NCI-H1048 (cell line): ENCODE measurements at places on chromosomes 11 and 22.

- no peak for DNase-seq
These were observed 5.4 kb downstream of the FREY1 start for GRCh38 chr11:45901626-45902025.

DNA sequence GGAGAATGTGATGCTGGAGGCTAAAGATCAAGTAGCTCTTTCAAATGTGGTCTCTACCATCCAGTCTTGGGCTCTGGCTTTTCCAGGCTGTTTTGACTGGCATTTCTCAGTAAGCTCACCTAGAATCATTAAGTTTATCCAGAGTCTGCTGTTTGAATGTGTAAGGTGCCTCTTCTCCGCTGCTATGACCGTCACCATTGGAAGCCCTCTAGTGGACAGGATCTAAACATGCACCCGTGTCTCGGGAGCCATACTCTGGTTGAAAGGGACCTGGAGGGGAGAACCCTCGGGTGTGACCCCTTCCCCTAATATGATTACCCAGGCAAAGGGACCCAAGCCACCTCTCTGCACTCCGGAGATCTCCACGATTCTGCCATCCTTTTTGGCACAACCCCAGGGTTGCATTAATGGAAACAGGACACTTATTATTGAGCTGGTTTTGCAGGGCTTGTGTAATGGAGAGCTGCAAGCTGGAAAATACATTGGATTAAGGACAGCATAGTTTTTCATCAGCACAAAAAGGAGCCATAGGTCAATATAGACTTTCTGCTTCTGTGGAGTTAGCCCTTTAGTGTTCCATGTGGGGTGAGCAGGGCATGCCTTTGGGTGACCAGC, 191.0 kb upstream of the LARGE1 start:
- DNase-seq: no peak

DNA sequence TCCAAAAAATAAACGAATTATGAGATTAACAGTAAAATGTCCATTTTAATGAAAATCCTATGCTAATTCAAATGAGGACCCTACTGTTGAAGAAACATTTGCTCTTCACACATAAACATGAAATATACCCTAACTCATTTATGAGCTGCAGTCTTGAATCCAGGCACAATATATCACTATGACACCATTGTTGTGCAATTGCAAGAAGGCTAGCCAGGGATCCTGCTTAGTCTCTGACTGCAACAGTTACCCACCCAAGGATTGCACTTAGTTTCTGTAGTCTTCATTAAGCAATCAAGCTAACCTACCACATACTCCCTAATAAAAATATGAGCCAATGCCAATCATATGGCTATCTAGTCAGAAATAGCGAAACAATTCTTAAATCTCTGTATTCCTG, 981.0 kb upstream of the FAT3 start:
- DNase-seq: no peak

DNA sequence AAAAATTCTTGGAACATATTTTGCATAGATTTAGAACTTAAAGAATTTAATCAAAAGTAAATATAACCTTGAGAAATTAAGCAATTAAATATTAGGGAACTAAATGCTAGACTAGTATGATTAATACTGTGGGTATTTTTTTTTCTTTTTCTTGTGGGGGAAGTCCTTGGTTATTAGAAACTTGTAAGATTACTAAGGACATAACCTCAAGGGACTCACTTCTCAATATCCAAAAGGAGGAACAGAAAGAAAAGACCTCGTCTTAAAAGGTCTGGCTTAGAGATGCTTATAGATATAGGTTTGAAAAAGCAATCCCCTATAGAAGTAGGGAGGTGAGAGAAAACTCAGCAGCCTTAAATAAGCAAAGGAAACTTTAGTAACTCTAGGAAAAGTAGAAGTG, 368.5 kb downstream of the INSC start:
- no peak for DNase-seq

DNA sequence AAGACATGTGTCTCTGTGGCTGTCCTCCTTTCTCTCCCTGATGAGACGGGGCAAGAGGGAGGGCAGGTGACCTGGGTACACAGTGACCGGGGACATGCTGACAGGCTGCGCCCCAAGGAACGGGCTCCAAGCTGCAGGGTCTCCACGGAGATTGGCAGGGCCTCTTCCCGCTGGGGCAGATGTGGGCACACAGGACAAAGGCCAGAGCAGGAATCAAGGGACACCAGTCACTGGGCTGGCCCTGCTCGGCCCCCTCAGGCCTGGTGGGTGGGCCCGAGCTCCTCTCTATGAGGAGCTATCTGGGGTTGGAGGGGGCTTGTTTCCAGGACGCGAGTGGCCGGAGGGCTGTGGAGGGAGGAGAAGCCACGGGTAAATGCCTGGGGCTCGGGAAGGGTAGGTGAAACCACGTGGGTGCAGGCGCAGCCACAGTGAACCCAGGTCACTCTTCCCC, 11.2 kb downstream of the PNPLA5 start:
- DNase-seq: no peak

DNA sequence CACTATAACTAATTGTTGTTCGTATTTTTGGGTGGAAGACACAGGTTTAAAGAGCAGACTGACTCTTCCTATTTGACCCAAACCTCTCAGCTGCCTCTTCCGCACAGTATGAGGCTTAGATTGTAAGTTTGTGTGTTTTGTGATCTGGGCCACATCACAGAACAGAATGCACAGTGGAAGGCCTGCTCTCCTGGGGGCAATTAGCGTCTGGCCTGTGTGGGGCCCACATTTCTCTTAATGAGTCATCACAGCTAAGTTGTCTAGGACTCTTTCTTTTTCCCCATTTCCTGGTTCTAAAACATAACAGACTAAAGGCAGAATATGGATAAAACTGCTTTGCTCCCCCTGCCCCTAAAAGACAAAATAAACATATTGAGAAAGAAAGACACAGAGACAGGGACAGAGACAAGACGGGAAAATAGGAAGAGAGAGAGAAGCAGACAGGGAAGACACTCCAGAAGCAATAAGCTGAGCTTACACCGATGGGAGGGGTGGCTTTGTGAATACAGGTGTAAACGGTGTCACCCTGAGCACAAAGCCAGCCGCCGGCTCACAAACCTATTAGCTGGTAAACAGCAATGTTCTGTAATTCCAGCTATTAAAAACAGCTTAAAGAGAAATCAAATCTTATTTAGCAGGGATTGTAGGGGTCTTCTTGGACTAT, 127.4 kb upstream of the OPCML start:
- no peak for DNase-seq

GRCh38 chr11:106988151-106989077, 29.9 kb downstream of the GUCY1A2 start:
- DNase-seq: no peak

- DNase-seq: no peak
These were observed 70.6 kb downstream of the CTSC start for GRCh38 chr11:88266919-88267318.

DNA sequence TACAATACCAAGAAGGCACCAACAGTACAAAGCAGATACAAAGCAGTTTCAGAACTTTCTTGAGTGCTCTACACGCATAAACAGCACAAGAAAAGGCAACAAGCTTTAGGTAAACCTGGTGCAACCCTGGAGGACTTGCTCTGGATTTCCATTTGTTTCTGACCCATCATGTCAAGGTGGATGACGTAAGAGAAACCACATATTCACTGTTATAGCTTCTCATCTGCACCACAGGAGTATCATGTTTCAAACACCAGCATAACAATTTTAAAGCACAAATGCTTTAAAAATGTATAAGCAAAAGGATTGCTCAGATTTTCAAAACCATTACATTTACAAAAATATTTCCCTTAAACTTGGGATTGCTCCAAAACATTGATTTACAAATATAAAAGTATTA, 25.0 kb upstream of the YPEL1 start:
- no peak for DNase-seq

DNA sequence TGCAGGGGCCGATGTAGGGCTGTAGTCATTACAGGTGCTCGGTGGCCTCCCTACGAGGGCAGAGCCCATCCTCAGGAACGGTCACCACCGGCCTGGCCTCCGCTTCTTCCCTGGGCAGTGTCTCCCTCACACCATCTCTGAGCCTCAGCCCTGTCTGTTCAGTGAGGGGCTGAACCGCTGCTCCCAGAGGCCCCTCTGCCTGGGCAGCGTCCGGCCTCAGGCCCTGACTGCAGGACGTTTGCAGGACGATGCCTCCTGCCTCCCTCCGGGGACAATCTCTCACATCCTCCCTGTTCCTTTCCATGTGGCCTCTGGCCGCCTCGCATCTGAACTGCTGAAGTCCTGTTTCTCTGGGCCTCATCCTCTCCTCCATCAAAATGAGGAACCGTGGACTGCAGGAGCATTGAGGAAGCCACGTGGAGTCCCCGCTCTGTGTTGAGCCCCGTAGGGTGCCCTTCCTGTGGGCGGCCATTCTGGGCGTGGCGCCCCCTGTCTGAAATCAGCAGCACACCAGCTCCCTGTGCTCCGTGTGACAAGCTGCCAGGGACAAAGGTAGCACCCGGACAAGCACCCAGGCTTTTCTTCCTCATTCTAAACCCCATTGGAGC, 933.5 kb downstream of the BRD1 start:
- DNase-seq: no peak

GRCh38 chr22:49018601-49019000, 809.1 kb downstream of the BRD1 start:
- no peak for DNase-seq

DNA sequence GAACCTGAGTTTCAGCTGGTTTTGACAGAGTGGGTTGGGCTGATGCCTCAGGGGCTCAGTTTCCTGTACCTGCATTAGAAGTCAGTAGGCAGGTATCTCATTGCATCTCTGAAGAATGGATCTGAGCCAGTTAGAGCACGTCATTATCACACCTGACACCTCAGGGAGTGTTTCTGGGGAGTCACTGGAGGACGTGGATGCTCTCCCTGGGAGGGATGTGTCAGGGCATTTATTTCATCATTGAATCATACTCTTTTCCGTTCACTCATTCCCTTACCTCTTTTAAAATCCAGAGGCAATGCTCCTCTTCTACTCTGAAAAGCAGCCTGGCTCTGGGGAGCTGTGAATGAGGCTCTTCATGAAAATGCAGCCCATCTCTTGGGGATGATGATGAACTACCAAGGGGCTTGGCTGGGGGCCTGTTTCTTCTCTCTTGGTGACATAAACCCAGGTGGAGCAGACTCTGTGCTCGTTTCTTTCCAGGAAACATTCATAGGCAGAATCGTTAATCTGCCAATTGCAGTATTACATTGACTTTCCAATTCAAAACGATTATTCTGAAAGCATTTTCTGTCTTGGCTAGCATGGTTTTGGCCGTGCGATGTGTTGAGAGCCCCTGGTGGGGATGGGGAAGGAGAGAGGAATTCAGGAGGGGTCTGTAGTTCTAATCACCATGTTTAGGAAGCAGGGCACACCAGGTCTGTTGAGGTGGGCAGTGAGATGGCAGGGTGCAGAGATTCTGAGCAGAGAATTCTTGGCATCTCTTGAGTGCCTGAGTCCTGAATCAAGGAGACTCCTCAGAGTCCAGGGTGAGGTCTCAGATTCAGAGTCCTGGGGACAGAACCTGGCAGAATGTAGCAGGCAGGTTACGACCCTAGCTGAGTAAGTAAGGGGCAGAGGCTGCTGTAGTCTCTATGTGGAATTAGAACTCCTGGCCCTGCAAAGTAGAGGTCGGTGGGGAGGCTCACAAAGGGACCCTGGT, 12.6 kb downstream of the PARVA start:
- DNase-seq: no peak

GRCh38 chr11:120550007-120550406, 38.5 kb downstream of the GRIK4 start:
- DNase-seq: no peak

DNA sequence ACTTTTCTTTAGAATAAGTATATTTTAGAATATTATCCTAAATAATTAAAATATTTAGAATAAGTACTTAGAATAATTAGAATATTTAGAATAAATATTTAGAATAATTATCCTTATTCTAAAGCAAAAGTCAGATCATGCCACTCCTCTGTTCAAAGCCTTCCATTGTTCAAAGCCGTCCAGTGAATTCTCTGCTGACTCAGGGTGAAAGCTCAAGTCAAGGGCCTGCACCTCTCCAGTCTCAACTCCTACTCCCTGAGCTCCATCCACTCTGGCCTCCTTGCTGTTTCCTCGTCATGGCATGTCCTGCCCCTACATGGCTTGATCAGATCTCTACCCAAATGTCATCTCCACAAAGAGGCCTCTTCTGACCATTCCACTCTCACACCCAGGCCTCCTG, 30.0 kb downstream of the PLEKHA7 start:
- no peak for DNase-seq

DNA sequence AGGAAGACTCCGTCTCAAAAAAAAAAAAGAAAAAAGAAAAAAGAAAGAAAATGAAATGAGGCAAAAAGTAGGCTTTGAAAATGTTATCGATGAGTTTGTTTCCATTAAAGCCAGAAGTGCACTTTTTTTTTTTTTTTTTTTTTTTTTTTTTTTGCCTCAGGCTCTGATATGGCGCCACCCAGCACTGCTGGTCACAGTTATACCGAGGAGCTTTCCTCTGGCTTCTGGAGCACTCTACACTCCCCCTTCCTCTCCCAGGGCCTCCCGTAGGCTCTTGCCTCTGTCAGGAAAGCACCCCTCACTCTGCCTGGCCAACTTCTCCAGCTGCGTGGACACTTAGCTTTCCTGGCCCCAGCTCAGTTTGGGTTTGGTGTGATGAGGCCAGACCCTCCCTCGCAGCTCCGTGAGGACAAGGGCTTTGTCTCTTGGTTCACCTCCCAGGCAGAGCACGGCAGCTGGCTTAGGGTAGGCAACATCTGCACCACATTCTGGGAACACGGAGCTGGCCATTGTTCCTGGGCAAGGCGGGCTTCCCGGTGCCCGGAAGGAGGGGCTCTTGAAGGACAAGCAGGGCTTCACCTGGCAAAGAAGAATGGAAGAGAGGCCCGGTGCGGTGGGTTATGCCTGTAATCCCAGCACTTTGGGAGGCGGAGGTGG, 16.9 kb downstream of the FADS2 start:
- DNase-seq: no peak

DNA sequence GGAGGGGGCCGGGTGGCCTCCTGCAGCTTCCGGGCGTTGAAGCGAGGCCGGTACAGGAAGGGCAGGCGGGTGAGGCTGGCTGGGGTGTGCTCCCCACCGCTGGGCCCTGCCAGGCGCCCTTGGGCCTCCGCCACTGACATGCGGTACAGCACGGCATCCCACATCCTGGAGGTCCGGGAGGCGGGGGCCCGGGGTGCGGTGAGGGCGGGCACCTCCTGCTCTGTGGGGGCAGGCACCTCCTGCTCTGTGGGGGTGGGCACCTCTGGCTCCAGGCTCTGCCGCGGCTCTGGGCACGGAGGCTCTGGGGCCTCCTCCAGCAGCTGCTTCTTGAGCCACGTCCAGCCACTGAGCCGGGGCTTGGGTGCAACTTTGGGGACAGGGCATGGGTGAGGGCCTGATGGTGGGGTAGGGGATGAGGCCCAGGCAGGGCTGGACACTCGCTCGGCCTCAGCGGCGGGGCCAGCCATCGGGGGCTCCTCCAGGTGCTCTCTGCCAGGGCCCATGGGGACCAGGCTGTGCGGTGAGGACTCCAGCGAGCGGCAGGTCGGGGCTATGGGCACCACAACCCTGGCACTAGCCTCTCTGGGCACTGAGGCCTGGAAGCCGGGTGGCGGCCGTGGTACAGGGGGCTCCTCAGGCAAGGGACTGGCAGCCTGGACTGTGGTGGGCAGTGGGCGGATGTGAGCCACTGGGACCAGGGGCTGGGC, 2.3 kb downstream of the PRR33 start:
- no peak for DNase-seq

GRCh38 chr11:125380756-125381445, 115.2 kb downstream of the FEZ1 start:
- no peak for DNase-seq
